ENCODE measurements at places on chromosomes 6 and 20. TPM values are rescaled to one million over a fixed set of nuclear protein-coding genes. Genes with fewer than 3 reads are reported as not detected.

The C6orf58 gene
- total RNA-seq = not detected

The CARMIL1 gene
- total RNA-seq = 9.7 TPM

The CST1 gene
- 31.1 TPM for total RNA-seq

The ULBP2 gene
- 14.9 TPM for total RNA-seq

The ZNF334 gene
- 0.83 TPM for total RNA-seq

The CRISP2 gene
- not detected for total RNA-seq

The RFX6 gene
- not detected for total RNA-seq

The TCP11 gene
- total RNA-seq = 0.07 TPM

The YIPF3 gene
- 105 TPM for total RNA-seq

Measured in smooth muscle cell of the pulmonary artery (primary cell).